ENCODE measurements at places on chromosomes 2 and 18.

- DNase-seq, result no peak
Observed at GRCh38 chr2:30860726-30861125, 53.5 kb upstream of the CAPN13 start.

GRCh38 chr18:60865801-60866200, 467.4 kb upstream of the CDH20 start:
- DNase-seq, result no peak

- DNase-seq, result no peak
Observed at GRCh38 chr18:25231327-25231691, 120.7 kb downstream of the ZNF521 start.

DNA sequence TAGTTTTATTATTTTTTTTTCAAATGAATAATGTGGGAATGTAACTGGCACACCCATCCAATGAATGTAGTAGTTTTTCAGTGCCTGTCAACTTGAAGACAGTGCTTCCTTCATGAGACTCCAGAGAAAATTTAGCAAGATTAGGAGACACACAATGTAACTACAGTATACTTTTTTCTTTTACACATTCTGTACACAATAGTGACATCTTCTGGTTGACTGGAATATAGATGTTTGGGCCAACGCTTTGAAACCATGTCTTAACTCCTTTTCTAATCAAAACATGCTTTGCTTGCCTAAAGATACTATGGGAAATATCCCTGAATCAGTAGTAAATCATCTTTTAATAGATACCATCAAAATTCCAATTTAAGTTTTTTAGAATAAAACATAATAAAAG, 229.5 kb upstream of the ZC3H15 start:
- DNase-seq, result peak; percentile 51

DNA sequence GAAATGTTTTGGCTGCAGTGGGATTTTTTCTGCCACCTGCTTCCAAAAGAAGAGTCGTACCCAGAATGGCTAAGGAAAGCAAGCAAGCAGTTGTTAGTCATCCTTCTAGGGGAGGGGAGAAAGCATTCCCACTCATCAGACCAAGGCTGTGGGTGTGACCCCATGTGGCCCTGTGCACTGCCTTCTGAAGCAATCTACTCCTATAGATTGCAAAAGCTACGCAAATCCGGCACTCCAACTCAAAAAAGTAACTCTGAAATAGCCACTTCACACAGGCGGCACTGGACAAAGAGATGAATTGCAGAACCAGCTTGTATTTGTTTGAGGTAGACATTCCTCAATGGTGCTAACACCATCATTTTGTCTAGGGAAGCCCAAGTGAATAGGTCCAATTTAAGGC, 44.3 kb downstream of the ST3GAL5 start:
- DNase-seq, result no peak
